Activated CD4-positive, CD25-positive, alpha-beta regulatory T cell (primary cell): ENCODE measurements at places on chromosomes 13 and 19.

- no peak for DNase-seq
These were observed 64.2 kb upstream of the GTF2F2 start for GRCh38 chr13:45055902-45056648.

DNA sequence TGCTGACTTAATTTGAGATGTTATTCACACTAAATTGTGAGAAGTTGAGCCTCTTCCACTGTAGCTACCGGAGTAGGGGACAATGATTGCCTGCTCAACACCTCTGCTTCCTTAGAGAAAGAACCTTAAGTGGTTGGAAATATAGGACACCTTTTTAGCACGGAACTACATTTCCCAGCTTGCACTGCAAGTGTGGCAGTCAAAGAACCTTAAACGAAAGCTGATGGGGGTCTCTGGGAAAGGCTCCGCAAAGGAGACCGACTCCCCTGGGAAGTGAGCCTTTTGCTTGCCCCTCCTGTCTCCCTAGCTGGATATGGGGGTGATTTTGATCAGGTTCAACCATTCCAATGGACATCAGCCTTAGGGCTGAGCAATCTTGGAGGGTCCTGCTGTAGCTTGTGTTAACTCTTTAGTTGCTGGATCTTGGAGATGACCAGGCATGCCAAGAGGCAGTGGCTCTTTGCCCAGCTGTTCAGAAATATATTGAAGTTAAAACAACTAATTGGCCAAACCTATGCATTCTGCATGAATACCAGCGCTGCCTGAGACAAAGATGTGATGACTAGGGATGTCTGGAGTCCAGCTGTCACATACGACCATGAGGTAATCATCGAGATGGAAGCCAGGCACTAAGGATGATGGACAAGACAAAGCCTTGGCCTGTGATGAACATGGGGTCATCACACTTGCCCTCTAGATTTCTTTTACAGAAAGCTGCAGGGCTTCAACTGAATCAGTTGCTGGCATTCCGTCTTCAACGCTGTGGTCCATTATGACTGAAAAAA lies 286.5 kb downstream of the FOXO1 start:
- no peak for DNase-seq

DNA sequence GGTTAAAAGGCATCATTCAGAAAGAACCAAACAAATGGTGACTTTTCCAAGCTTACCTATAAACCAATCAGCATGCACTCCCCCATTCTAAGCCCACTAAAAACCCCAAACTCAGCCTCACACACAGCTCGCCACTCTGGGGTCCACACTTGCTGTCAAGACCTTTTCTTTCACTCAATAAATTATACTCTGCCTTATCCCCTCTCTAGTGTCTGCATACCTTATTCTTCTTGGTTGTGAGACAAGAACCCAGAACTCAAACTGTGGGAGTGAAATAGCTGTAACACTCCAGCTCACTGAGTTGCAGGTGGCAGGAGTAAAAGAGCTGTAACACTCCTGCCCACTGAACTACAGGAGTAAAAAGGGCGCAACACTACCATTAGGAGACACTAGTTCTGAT lies 559.0 kb downstream of the TBC1D4 start:
- no peak for DNase-seq

- DNase-seq, result no peak
These were observed 754 bp upstream of the SIX5 start for GRCh38 chr19:45769821-45770191.

DNA sequence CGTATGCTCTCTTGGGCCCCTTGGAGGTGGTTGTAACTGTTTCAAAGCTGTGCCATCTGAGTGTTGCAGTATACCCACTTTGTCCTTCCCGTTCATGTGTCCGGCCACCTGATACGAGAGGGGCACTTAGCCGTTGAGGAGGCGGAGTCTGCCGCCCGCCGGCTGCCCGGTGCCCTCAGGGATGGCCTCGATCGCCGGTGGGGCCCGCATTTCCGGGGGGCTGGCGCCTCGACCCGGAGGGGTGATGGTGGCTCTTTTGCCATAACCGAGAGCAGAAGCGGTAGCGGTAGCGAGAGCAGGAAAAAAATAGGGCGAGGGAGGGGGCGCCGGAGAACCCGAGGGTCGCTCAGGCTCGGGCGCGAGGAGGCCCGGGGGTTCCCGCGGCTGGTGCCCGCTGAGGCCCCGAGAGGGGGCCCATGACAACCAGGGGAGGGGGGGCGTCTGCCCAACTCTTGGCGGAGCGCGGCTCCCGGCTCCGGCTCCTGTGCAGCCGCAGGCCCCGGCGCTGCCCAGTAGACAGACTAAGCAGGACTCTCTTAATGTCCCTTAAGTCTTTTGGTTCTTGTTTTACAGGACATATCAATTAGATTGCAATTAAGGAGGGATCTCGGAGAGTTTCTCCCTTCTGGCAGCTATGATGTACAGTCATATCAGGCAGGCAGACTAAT lies 342.7 kb upstream of the SGCG start:
- no peak for DNase-seq

DNA sequence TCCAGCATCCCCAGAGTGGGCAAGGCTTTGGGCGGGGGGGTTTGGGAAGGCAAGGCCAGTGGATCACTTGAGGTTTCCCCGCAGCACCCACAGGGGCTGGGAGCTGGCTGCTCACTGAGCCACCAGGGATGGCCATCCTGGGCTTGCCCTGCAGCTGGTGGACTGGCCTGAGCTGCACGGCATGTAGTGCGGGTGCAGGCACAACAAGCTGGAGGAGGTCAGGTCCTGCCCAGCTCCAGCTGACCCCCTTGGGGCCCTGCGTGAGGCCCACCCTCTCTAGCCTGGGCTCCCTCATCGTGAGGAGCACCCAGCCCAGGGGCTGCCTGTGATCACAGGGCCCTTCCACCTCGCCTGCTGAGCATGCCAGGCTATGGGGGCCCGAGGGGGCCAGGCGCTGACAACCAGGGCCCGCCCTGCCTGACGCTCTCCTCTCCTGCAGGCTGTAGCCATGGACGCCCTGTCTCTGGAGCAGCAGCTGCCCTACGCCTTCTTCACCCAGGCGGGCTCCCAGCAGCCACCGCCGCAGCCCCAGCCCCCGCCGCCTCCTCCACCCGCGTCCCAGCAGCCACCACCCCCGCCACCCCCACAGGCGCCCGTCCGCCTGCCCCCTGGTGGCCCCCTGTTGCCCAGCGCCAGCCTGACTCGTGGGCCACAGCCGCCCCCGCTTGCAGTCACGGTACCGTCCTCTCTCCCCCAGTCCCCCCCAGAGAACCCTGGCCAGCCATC lies 22.9 kb downstream of the COMP start:
- DNase-seq, result no peak

DNA sequence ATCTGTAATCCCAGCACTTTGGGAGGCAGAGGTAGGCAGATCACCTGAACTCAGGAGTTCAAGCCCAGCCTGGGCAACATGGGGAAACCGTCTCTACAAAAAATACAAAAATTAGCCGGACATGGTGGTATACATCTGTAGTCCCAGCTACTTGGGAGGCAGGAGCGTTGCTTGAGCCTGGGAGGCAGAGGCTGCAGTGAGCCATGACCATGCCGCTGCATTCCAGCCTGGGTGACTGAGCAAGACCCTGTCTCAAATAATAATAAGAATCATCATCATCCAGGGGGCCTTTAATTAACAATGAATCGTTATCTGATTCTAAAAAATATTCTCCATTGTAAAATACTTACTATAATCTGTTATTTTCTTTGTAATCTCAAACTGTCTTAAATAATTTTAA lies 283.4 kb downstream of the DACH1 start:
- DNase-seq, result no peak

GRCh38 chr13:24271231-24271600 lies 38.2 kb upstream of the C1QTNF9 start:
- no peak for DNase-seq

GRCh38 chr13:75715601-75716523 lies 79.7 kb downstream of the LMO7 start:
- DNase-seq, result no peak

DNA sequence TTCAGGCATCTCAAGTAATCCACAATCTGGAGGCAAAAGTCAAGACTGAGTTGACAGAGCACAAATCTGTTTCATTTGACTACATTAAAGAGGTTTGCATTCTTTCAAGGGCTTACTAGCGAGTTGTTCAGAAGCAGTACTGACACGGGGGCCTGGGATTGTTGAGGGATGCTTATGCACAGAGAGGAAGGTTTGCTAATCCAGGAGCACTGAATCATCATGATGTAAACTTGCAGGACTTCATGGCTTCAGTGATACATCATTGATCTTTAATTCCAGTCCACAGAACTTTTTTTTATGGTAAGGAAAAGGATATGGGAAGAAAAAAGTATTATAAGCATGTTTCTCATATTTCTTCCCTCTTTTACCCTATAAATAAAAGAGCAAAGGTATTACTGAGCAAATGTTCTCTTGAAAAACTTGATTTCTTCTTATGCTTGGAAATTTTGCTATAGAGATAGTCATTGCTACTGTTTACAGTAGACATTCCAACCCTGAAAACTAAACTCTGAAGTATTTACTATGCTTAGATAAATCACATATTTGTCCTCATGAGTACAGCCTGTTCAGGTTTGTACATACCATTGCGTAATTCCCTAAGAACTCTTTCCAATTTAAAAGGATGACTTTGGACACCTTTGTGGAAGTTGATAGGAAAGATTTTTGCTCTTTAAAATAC lies 65.8 kb upstream of the KPNA3 start:
- no peak for DNase-seq
